Ovary (tissue), 10 donors: ENCODE measurements at places on chromosomes 4 and X. TPM values are rescaled to one million over a fixed set of nuclear protein-coding genes. Genes with fewer than 3 reads are reported as not detected.

GRCh38 chrX:50812995-50813842 lies 775 bp downstream of the SHROOM4 start:
- peak; percentile 42 for DNase-seq
- no peaks in the 10 kb centered on the region for H3K4me1 ChIP-seq
- no peaks in the 10 kb centered on the region for H3K36me3 ChIP-seq
- H3K27ac ChIP-seq, result no peak overlapping the region

DNA sequence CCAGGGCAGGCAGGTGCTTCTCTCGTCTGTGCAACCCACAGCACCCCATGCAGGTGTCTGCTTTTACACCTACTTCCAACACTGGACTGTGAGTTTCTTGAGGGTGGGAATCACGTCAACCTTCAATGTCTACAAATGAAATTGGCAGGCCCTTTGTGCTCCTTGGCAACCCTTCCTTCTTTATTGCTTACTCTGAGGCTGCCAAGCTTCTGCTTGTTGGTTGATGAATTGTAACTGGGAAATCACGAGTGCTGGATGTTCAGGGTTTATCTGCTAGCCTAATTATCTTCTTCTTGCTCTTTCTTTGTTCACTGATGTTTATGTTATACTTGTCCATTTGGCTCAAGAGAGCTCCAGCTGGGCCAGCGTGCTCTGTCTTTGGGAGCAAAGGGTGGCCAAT lies 2.5 kb upstream of the DGAT2L6 start:
- no peak overlapping the region for H3K27ac ChIP-seq
- H3K36me3 ChIP-seq, result no peaks in the 10 kb centered on the region
- no peak overlapping the region for H3K4me3 ChIP-seq
- no peaks in the 10 kb centered on the region for H3K27me3 ChIP-seq
- DNase-seq, result no peak
- H3K4me1 ChIP-seq, result no peaks in the 10 kb centered on the region

DNA sequence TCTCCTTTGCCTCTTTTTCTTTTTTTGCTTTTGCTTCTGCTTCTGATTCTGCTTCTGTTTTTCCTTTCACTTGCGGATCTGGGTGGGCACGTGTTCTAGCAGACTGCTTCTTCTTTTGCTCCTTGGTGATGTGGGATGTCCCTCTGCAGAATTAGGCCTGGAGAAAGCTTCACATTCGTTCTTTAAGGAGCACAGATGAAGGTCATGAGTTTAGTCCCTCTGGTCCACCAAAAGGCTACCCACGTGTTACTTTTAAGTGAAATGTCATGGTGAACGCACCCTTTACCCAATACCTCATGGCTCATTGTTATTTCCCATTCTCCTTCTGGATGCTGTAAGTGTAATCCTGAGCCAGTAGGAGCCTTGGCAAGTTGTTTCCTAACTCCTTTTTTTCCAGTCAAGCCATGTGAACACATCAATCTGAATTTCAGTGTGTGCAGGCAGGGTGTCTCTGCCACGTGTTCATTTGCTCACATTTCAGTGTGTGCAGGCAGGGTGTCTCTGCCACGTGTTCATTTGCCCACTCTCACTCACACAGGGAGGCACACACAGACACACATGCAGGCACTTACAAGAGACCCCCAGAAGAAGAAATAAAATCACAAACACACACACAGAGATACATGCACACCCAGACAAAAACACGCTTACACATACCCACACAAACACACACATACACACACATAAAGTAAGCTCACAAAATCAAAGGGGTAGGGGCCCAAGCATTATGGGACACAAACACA lies 36.9 kb downstream of the NBDY start:
- DNase-seq, result no peak
- H3K4me3 ChIP-seq, result no peak overlapping the region
- no peaks in the 10 kb centered on the region for H3K27me3 ChIP-seq
- H3K4me1 ChIP-seq, result peaks cover 4% of the 10 kb centered on the region
- no peaks in the 10 kb centered on the region for H3K36me3 ChIP-seq
- no peak overlapping the region for H3K27ac ChIP-seq

GRCh38 chr4:174273930-174274329 lies 9.5 kb downstream of the FBXO8 start:
- H3K4me3 ChIP-seq, result no peak overlapping the region
- no peak overlapping the region for H3K27ac ChIP-seq
- no peaks in the 10 kb centered on the region for H3K27me3 ChIP-seq
- no peaks in the 10 kb centered on the region for H3K36me3 ChIP-seq
- H3K4me1 ChIP-seq, result peaks cover 2% of the 10 kb centered on the region

DNA sequence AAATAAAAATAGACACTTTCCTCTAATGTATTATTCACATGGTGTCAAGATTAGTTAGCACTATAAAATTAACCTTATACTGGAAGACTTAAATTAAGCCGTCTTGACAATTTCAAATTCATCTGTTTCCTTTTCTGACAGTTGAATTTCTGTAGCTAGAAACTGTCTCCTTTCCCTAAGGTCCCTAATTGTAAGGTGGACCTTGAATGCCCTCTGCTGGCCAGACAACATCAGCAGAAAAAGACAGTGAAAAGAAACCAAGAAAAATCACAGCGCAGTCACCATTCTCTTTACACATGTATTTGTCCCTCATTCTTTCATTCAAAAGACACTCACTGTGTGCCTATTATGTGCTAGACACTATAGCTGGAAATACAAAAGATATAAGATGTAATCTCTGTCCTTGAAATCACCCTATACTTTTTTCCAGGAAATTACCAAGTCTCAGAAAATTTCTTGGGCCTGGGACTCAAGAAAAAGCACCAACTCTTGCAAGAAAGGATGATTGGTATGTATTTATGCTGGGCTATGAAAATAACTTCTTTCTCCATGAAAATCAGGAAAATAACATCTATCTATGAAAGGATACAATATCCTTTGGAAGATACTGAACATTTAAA lies 32.7 kb upstream of the AMBN start:
- H3K27me3 ChIP-seq, result no peaks in the 10 kb centered on the region
- no peak overlapping the region for H3K4me3 ChIP-seq
- H3K36me3 ChIP-seq, result no peaks in the 10 kb centered on the region
- H3K4me1 ChIP-seq, result no peaks in the 10 kb centered on the region

DNA sequence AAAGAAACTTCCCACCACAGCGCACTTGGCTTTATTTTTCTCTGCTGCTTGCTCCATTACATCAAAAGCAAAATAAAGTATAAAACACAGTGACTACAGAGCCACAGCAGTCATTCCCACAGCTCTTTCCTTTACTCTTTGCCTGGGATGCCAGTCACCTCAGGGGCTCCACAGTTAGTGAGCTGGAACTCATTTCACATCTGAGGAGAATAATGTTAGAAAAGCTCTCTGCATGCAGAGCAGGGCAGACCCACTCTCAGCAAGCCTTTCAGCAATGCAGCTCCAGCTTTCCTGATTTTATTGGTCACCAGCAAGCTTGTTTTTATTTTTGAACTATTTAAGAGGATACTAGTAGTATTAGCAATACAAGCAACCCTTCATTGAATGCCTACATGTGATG lies 13.8 kb downstream of the GRXCR1 start:
- no peaks in the 10 kb centered on the region for H3K4me1 ChIP-seq
- H3K36me3 ChIP-seq, result no peaks in the 10 kb centered on the region
- no peaks in the 10 kb centered on the region for H3K27me3 ChIP-seq
- no peak for DNase-seq
- H3K4me3 ChIP-seq, result no peak overlapping the region
- no peak overlapping the region for H3K27ac ChIP-seq

GRCh38 chrX:72117636-72118210 lies 14.0 kb downstream of the RTL5 start:
- no peaks in the 10 kb centered on the region for H3K4me1 ChIP-seq
- no peak overlapping the region for H3K4me3 ChIP-seq
- H3K36me3 ChIP-seq, result no peaks in the 10 kb centered on the region
- no peak overlapping the region for H3K27ac ChIP-seq
- no peaks in the 10 kb centered on the region for H3K27me3 ChIP-seq

DNA sequence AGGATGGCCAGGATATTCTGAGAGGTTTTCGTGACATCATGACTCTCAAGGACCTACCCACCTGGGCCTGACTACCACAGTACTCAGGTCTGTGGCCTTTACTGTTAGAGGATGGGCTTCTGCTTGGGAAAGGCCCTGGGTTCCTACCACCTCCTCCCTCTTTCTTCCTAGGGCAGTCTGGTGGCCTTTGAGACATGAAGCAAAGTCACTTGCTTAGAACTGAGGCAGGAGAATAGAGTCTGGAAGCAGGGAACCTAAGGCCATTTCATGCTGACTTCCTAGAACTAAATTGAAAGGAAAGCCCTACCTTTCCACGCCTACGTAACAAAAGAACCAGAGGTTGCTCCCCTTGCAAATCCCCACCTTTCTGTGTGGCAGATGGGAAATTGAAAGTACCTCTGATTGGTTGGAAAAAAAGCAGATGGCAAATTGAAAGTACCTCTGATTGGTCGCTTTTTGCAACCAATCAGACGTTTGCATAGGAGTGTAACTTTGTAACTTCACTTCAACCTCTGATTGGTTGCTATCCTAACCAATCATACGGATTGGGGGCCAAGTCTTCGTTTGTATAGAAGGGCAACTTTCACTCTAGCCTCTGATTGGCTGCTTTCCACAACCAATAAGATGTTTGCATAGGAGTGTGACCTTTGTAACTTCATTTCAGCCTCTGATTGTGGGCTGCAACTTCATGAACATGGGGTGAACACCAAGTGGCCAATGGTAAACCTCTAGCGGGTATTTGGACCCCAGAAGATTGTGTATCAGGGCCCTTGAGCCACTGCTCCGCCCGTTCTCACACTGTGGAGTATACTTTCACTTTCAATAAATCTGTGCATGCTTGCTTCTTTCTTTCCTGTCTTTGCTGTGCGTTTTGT lies 9.9 kb upstream of the AKAP14 start:
- no peak overlapping the region for H3K4me3 ChIP-seq
- no peak for DNase-seq
- H3K4me1 ChIP-seq, result no peaks in the 10 kb centered on the region

- H3K27ac ChIP-seq, result no peak overlapping the region
- H3K36me3 ChIP-seq, result no peaks in the 10 kb centered on the region
- H3K4me3 ChIP-seq, result no peak overlapping the region
- H3K27me3 ChIP-seq, result no peaks in the 10 kb centered on the region
- H3K4me1 ChIP-seq, result no peaks in the 10 kb centered on the region
These were observed 70.2 kb upstream of the MAP3K15 start for GRCh38 chrX:19585332-19586082.

DNA sequence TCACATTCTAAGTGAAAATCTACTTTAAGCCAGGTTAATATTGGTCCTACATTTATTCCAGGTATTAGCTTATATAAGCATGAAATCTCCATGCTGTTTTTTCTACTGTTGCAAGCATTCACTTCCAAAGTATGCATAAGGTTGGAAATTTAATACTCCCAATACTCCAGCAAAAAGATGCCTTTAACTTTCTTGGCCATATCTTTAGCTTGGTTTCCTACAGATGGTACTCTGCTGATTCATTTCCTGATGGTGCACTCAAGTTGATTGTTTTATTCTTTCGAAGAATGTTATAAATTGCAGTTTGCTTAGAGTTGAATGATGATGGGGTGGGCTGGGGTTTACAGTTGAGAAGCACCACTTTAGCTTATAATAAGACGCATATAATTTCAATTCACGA lies 330.2 kb downstream of the PTTG2 start:
- no peaks in the 10 kb centered on the region for H3K27me3 ChIP-seq
- no peak overlapping the region for H3K4me3 ChIP-seq
- no peaks in the 10 kb centered on the region for H3K36me3 ChIP-seq

GRCh38 chr4:7402526-7402925 lies 32.2 kb downstream of the PSAPL1 start:
- peaks cover 2% of the 10 kb centered on the region for H3K4me1 ChIP-seq
- no peak overlapping the region for H3K27ac ChIP-seq
- no peak overlapping the region for H3K4me3 ChIP-seq

- no peak overlapping the region for H3K27ac ChIP-seq
- H3K4me3 ChIP-seq, result no peak overlapping the region
- no peaks in the 10 kb centered on the region for H3K27me3 ChIP-seq
- no peak for DNase-seq
These were observed 74.7 kb downstream of the BEND2 start for GRCh38 chrX:18146009-18146408.

GRCh38 chr4:108601532-108601931 lies 18.8 kb upstream of the RPL34 start:
- DNase-seq, result no peak
- no peaks in the 10 kb centered on the region for H3K4me1 ChIP-seq
- H3K4me3 ChIP-seq, result no peak overlapping the region
- H3K27ac ChIP-seq, result no peak overlapping the region

DNA sequence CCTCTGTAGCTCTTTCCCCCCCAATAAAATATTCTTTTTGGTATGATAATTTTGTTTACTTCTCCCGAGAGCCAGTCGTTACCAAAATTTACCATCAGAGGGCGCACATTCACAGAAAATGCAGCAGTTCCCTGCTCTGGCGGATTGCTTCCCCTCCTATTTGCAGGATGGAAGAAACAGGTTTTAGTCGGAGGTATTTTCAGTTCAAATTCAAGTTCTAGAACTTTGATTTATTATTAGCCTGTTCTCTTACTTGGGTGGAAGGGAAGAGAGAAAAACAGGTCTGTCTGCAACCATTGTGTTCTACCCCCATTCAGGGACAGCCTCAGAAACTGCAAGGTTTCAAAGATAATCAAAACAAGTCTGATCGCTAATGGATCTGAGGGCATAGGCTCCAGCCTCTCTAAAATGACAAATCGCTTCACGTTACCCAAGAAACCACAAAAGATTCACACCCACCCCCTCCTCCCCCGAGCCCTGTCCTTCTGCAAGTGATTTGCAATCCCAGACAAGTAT lies 263.8 kb upstream of the RPS6KA3 start:
- no peaks in the 10 kb centered on the region for H3K36me3 ChIP-seq
- H3K27me3 ChIP-seq, result no peaks in the 10 kb centered on the region
- DNase-seq, result peak; percentile 28
- H3K4me3 ChIP-seq, result no peak overlapping the region
- H3K4me1 ChIP-seq, result no peaks in the 10 kb centered on the region

DNA sequence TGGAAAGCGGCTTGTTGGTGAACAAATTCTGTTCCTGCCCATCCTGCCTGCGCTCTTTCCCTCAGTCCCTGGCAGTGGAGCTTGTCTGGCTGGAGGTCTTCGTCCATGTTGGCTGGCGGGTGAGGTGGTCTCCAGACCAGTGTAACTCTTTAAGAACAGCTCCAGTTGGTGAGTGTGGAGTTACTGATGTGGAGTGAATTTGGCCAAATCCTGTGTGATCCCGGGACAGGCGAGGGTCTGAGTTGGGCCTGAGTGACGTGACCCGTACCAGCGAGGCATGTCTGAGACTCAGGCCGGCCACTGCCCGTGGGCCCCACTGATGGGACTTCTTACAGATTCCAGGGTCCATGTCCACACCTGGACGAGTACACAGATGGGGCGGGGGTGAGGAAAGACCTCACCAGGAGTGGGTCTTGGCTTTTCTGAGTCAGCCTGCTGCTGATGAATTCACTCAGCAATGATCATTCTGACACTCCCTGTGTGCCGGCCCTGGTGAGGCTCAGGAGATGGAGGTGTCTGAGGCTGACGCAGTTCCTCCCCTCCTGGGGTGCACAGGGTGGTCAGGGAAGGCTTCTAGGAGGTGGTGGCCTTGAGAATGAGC lies 45.5 kb downstream of the PSAPL1 start:
- H3K27me3 ChIP-seq, result no peaks in the 10 kb centered on the region
- H3K4me3 ChIP-seq, result no peak overlapping the region
- H3K27ac ChIP-seq, result no peak overlapping the region
- no peak for DNase-seq
- no peaks in the 10 kb centered on the region for H3K36me3 ChIP-seq
- peaks cover 14% of the 10 kb centered on the region for H3K4me1 ChIP-seq

The ADGRG2 gene
- total RNA-seq, result 0.36 TPM

The FABP2 gene
- 0.60 TPM for total RNA-seq

The AKAP4 gene
- not detected for total RNA-seq

The GABRA4 gene
- total RNA-seq, result not detected

The KIAA0232 gene
- total RNA-seq, result 40.1 TPM

The EPHA5 gene
- 3.5 TPM for total RNA-seq

The MAB21L2 gene
- not detected for total RNA-seq

The PLS3 gene
- total RNA-seq, result 111 TPM

The TCEANC gene
- 4.8 TPM for total RNA-seq
